T47D (cell line): ENCODE measurements at places on chromosomes 2 and 18.

GRCh38 chr2:239566162-239566994 lies 165.6 kb upstream of the HDAC4 start:
- DNase-seq, result no peak

GRCh38 chr2:134074619-134075018 lies 179.3 kb upstream of the MGAT5 start:
- DNase-seq, result no peak

DNA sequence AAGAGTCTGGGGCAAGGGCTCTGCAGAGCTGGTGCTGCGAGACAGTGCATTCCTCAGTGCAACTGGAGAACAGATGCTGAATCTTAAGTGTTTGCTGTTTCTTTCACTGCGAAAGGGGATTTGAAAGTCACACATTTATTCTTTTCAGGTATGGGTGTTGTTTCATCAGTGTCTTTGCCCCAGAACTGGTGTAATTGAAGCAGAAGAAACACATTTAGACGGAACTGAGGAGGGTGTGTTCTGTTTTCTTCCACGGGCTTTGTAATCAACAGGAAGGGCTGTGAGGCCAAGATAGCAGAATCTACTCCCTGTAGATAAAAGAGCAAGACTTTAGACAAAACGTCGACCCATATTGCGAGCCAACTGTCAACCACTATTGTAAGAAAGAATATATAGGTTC lies 151.9 kb downstream of the EPHA4 start:
- no peak for DNase-seq

DNA sequence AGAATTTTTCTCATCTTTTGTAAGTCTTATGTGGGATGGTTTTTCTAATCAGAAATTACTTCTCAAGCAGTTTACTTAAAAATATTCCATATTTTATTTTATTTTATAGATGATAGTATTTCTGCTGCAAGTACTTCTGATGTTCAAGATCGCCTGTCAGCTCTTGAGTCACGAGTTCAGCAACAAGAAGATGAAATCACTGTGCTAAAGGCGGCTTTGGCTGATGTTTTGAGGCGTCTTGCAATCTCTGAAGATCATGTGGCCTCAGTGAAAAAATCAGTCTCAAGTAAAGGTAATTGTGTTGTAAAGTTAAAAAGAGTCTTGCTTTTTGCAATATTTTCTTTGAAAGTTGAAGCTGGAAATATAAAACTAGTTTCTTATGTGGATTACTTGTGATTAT lies 76.2 kb downstream of the EML4 start:
- no peak for DNase-seq

DNA sequence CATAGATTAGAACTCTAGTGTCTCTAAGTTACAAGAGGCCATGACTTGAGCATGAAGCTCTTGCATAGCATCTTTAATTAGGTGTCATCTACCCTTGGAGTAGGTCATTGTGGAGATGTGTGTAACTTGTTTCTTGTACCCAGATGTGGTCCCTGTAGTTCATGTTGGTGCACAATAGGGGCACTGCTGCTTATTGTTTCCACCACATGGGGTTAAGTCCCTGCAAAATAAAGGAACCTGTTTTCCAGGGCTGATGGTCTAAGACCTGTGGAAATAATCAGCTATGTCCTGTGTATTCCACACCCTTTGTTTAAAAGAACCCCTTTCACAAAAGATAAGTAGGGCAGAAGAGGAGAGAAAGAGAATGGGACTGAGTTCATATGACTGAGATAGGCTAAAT lies 28.6 kb downstream of the ASXL3 start:
- peak; percentile 1 for DNase-seq

DNA sequence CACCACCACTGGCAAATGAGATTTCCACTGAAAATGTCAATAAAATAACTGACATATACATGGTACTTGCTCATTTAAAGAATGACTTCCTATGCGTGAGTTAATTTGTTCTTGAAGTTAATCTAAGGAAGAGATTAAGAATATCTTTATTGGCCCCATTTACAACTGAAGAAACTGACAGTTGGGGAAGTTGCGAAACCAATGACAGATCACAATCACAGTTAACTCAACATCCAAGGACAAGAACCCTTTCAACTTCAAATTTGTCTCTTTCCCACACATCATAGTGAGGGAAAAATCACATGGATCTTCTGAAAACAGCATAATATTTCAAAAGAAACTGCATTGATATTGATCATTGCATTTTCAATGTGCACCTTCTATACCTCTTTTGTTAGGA lies 565.4 kb downstream of the IRS1 start:
- DNase-seq, result no peak
